ENCODE measurements at places on chromosomes 12 and 14.

DNA sequence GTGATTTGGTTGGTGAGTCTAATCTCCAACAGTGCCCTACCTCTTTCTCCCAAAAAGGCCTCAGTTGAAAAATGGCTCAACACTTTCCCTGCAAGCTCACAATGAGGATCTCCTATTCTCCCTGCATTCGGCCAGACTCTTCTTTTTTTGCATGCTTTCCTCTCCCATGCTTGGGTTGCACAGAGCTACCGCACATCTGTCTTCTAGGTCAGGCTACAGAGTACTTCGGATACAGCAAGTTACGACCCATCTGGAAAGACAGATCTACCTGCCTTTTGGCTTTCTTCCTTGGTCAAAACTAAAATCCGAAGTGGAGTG, 305 bp upstream of the SLC16A7 start:
- ATAC-seq = no peak

- ATAC-seq = no peak
These were observed 1.3 kb upstream of the SLC41A2 start for GRCh38 chr12:104959335-104959841.

DNA sequence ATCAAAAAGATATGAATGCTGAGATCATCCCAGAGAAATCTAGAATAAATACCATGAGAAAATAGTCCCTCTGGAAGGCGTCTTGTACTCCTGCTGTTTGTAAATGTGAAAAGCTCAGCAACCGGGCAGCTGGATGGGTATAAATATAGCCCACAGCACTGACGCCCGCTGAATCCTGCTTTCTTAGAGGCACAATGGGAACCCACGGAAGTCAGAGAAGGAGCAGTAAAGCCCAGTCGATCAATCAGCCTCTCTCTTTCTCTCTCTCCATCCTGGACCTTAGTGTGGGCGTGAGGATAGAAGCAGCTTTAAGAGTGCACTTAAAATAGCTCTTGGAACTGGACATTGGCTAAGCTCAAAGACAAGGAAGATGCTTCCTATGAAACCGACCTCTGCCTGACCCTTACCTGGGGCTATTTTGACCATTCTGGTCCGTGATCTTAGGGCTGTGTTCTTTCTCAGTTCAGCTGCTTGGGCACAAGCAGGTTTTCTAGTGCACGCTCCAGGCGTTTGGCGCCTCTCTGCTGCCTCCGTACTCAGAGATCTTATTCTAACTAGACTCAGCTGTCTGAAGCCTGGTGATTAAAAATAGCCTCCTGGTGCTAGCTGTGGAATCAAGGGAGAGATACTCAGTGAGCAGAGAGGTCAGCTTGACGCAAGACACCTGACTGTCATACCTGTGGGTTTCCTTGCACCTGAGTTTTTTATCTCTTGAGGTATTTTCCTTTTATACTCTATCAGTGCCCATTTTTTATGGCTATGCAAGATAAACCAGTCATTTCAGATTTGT, 144.6 kb downstream of the ETV6 start:
- ATAC-seq = no peak

DNA sequence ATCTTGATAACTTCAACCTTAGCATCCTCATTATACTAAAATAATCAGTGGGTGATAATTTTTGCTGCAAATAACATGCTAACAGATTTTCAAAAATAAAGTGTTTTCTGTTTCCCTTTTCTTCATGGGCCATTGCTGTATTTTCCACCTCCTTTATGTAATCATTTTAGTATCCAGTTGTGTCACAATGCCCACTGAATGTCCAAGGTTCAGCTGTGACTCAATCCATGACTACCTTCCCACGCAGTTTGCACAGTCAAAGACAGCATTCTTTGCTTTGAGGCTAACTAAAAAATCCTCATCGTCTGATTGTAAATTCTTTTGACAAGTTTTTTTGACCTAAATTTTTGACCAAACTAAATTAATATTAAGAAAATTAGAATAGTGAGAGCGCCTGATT, 474.1 kb downstream of the FLRT2 start:
- no peak for ATAC-seq

- ATAC-seq = peak; percentile 40
These were observed 378.9 kb downstream of the FUT8 start for GRCh38 chr14:65791191-65791981.

GRCh38 chr14:100891051-100891450, 12.5 kb downstream of the RTL1 start:
- ATAC-seq = no peak

GRCh38 chr12:32027684-32028365, 68.6 kb downstream of the RESF1 start:
- peak; percentile 56 for ATAC-seq

- ATAC-seq = no peak
These were observed 148.7 kb downstream of the ANO2 start for GRCh38 chr12:5796171-5796958.

- no peak for ATAC-seq
These were observed 10.0 kb upstream of the SNRPF start for GRCh38 chr12:95848575-95849388.

DNA sequence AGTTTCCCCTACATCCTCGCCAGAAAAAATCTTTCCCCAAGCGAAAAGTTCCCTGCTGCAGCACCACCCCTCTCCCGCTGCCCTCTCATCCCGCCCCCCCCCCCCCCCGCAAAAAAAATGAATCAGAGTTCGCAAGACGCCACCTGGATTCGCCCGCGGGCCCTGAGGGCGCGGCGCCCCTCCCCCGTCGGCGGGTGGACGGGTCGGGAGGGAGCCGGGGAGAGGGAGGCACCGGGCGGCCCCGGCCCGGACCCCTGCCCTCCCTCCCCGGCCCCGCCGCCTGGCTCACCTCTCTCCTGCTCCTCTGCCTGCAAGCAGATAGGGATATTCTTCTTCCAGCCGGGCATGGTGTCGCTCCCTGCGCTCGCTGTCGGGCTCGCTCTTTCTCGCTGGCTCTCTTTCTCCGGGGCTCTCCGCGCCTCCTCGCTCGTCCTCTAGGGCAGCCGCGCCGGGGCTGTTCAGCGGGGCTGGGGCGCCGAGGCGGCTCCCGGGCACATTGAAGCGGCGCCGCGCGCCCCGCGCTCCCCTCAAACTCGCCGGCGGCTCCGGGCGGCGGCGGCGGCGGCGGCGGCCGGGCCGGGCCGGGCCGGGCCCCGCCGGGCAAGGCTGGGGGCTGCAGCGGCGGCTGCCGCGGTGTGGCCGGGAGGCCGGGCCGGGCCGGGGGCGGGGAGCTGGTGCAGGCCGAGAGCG, 200.3 kb upstream of the CAND1 start:
- peak; percentile 62 for ATAC-seq

GRCh38 chr12:46571608-46572007, 199.0 kb upstream of the SLC38A2 start:
- ATAC-seq = no peak

- no peak for ATAC-seq
These were observed 38.2 kb upstream of the MAP1LC3B2 start for GRCh38 chr12:116520801-116521471.

- no peak for ATAC-seq
These were observed 48.4 kb upstream of the IFNG-AS1 start for GRCh38 chr12:67940780-67941243.

DNA sequence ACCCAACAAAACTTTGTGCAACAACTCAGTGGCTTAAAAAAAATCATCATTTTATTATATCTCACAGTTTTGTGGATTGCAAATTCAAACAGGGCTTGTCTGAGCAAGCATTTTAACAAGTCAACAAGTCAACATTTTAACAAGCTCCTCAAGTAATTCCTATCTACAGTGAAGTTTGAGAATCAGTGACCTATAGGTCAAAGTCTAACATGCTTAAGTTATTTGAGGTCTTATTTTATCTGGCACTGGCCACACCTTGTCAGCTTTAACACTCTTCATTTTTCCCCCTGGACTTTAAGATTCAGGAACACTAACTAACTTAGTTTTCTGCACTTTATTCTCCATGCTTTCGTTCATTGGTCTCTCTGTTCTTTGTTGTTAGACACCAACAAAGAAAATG, 71.2 kb upstream of the PELI2 start:
- ATAC-seq = no peak

GRCh38 chr12:19692566-19692965, 253.3 kb downstream of the AEBP2 start:
- ATAC-seq = no peak

All from stimulated activated memory B cell treated with anti-CD40 and anti-IgM and Interleukin-4, amounts not matched to agents 10 μg/mL and 1 μg/mL and 100 μg/mL, for 72 hours (primary cell).